ENCODE measurements at places on chromosomes 11 and 22.

GRCh38 chr11:92870196-92870832, 99.1 kb upstream of the MTNR1B start:
- no peak for DNase-seq

DNA sequence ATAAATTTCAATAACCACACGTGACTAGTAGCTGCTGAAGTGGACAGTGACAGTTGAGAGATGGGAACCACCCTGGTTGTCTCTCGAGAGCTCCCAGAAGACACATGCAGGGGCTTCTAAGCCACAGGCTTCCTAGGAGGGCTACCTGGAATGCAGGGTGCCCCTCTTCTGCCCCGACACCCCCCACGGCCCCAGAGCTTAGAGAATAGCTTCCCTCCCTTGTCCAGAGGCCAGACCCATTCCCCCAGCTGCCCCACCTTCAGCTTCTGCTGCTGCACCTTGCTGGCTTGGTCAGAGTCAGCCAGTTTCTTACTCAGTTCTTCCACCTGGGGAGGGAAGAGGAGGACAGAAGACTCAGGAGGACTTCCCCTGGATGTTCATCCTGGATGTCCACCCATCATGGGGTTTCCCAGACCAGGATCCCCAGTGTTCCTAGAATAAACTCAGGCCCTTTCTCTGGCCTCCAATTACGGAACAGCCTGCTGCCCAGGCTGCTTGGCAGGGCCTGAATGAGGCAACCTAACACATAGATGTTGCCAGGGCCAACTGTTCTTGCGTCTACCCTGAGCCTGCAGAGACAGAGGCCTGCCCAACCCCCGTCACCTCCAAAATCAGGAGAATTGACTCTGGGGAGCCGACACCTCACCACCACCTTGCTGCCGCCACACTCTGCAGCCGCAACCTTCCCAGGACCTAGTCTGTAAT, 12.0 kb downstream of the IL18BP start:
- DNase-seq: no peak

DNA sequence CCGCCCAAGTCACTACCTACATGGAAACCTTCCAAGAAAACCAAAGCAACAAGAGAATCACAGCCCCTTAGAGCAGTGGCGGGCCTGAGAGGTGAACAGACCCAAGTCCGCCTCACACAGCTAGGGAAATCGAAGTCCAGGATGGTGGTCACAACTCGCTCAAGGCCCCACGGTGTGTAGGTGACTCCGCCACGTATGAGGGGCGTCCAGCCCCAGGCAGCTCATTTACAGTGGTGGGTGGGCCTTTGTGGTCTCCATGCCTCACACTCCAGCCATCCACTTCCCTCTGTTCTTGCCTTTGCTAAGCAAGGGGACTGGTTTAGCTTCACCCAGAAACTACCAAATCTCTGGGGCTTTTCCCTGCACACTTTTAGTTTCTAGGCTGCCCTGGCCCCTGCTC, 9.7 kb upstream of the TCF20 start:
- peak; percentile 44 for DNase-seq

DNA sequence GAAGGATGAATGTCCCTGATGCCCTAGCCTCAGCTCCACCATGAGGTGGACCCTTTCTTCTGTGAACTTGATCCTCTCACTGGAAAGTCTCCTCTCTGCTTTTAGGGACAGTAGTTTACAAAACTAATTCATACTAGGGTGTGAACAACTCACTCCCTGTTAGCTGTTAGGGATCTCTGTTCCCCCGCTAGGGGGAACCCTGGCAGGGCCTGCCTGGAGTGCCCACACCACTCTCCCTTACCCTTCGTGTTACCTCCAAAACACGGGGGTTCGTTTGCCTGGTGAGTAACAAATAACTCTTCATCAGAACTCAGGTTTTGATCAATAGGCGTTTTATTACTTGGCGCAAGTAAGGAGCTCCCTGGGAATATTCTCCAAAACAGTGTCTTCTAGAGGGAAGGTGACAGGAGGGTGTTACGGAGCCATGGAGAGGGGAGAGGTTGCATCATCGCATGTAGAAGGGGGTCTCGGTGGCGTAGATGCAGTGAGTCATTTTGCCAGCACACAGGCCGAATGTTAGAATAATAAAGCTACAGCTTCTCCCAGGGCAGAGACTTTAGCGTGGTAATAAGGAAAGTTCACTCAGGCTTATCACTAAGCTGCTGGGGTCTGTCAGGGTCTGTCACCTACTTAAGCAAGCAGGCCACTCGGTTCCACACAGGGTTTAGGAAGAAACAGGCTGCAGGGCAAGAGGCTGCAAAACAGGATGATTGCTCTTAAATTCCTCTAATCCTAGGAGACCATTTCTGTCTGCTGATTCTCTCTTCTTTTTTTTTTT, 45.8 kb downstream of the C11orf96 start:
- DNase-seq: no peak

GRCh38 chr11:69880041-69880825, 61.0 kb upstream of the FGF3 start:
- DNase-seq: peak; percentile 56

GRCh38 chr22:47750086-47750485, 987.6 kb downstream of the TBC1D22A start:
- no peak for DNase-seq

DNA sequence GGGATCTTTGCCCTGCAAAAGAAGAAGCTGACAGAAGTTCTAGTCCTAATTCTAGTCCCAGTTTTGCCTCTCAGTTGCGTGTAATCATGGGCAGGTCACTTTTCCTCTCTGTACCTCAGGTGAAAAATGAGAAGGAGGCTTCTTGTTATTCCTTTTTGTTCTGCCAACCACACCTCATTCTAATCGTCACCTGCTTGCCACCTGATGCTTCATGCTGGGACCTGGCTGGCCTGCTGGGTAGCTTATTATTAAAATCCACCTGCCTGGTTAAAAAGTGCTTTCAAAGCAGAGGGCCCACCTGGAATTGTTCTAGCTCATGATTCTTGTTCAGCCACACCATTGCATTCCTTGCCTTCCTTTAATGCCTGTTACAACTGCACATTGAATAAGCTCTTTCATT, 8.4 kb upstream of the ALG8 start:
- no peak for DNase-seq

GRCh38 chr11:112837162-112837826, 123.9 kb upstream of the NCAM1 start:
- no peak for DNase-seq

GRCh38 chr11:127943152-127943551, 644.2 kb downstream of the ETS1 start:
- no peak for DNase-seq

GRCh38 chr11:1050581-1051355, 14.2 kb upstream of the MUC6 start:
- DNase-seq: peak; percentile 92

- DNase-seq: no peak
These were observed 777.0 kb downstream of the NTM start for GRCh38 chr11:132147464-132147863.

- DNase-seq: peak; percentile 52
These were observed 83.9 kb downstream of the ZC3H12C start for GRCh38 chr11:110177086-110177456.

DNA sequence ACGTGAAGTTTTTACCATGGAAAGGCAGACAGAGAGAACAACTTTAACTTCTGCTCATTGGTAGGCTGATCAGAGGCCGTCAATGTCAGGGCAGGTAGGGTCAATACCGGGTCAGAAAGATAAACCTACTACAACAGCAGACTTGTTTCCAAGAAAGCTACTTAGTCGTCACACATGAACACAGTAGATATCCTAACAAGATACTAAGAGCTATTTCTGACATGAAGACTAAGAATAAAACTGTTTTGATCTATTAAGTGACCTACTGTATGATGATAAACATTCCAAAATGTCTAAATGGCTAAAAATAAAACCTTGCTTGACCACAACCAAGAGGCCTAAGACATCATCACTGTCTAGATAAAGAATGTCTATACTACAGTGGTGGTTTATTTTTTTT, 231.3 kb downstream of the CADM1 start:
- DNase-seq: no peak

GRCh38 chr11:95734009-95734572, 55.5 kb downstream of the FAM76B start:
- DNase-seq: no peak

GRCh38 chr22:39094717-39095389, 2.2 kb upstream of the APOBEC3H start:
- DNase-seq: no peak

DNA sequence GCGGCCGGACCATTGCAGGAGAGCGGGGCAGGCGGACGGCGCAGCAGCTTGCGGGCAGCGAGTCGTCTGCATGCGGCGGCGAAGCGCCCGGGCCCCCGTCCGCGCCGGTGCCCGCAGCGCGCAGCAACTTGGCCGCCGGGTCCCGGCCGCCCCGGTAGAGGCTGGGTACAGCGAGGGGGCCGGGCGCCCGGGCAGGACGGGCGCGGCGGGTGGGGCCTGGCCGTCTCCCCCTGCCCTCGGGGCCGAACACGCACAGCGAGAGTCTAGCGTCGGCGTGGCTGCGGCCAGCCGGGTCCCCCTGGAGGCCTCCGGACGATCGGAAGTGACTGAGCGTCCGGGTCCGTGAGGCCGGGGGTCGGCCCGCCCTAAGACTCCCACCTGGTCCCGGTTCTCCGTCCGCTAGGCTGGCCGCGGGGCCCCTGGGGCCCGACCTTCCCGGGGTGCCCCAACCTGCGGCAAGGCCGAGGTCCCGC, 775 bp upstream of the TRABD start:
- peak; percentile 92 for DNase-seq

DNA sequence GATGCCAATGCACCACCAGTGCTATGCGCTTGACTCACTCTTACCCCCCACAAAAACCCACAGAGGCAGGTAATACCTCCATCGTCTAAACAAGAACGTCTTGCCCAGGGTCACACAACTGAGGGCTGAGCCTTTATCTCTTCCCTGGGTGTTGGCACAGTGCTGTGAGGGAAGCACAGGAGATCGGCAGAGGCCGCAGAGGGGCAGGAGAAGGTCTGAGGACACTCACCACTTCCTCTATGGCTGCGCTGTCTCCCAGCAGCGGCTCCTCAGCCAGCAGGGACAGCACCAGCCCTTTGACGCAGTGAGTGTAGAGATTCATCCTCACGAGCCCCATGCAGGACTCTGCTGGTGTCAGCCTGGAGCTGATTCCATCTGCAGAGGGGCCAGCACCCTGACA, 19.9 kb downstream of the HPS4 start:
- DNase-seq: no peak

DNA sequence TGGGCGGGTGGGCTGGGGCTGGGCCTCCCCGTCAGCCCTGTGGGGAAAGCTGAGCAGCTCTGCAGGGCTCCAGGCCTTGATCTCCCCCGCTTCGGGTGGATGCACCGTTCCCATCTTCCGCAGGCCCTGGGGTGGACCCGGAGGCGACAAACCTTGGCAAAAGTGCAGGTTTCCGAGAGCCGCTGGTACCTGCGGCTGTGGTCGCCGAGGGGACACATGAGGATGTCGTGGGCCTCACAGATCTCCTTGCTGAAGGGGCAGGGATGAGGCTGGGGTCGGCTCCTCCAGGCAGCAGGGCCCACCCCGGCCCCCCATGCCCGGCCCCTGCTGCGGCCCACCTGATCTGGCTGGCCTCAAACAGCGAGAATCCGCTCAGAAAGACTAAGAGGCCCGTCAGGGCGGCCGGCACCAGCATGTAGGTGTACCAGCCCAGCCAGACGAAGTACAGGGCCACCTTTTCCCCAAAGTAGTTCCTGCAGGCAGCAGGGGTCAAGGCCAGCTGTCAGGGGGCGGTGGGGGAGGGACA, 11.8 kb downstream of the ANO9 start:
- no peak for DNase-seq

DNA sequence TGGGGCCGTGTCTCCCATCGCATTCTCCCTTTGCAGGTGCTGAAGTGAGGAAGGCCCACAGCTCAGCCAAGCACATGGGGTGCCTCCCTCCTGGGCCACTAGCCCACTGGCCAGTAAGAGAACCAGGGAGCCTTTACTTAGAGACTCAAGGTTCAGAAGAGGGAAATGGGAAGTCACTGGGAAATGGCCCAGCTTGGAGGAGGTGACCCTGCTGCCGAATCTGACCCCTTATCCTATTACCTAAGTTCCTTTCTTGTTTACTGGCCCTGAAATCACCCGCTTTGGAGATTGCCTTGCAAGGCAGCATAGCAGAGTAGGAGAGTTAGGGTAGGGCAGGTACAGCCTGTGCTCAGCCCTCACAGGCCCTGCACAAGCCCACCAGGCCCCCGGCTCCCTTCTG, 24.4 kb downstream of the UPB1 start:
- DNase-seq: no peak

DNA sequence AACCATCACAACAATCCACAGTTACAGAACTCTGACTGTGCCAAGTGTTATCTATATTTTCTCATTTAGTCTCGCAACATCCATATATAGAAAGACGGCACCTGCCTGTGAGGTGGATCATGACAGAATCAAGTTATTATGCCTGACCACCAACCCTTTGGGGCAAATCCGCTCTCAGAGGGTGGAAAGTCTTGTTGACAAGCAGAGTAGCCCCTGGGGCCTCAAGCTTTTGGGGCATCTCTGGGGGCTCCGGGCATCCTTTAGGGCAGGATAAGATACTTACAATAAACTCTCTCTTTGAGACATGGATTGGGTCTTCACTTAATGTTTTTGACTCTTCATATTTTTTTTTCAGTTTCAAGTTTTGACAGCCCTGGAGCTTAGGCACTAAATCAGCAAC, 150.5 kb upstream of the NAV2 start:
- DNase-seq: no peak

- DNase-seq: no peak
These were observed 77.5 kb upstream of the PHOX2A start for GRCh38 chr11:72321381-72321996.

- peak; percentile 64 for DNase-seq
These were observed 2.1 kb downstream of the INPPL1 start for GRCh38 chr11:72226701-72227100.

- DNase-seq: no peak
These were observed 64.2 kb upstream of the BLID start for GRCh38 chr11:122179961-122180834.

GRCh38 chr22:37249986-37250385, 5.9 kb upstream of the RAC2 start:
- DNase-seq: peak; percentile 29

DNA sequence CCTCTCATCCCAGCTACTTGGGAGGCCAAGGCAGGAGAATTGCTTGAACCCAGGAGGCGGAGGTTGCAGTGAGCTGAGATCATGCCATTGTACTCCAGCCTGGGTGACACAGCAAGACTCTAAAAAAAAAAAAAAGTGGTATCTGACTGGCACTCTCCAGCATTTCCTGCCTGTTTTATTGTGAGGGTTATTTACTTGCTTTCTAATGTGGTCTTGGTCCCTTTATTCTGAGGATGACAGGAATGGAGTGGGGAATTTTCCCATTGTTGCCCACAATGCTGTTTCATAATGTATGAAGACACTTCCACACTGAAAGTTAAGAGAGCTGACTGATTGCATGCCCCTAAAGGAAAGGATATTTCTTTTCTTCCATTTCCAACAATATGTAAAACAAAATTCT, 286.5 kb upstream of the MTNR1B start:
- DNase-seq: no peak

GRCh38 chr22:19555651-19556050, 31.4 kb upstream of the CLDN5 start:
- DNase-seq: peak; percentile 24

All from spleen (tissue), 13 donors.